ENCODE measurements at places on chromosomes 3 and 15.

DNA sequence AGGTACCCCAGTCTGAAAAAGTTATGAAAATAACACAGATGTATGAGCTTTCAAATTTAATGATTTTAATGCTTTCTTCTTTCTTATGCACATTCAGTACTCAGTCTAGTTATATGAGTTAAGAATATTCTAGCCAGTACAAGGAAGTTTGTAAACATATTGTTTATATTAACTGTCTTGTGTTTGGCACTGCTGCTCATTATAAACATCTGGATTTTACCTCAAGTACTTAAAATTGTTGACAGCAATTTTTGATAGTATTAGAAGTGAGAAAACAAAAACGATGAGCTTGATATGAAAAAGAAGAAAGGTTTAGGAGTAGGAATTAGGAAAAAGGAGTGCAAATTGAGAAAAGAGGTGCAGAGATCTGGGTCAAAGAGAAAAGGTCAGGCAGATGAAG, 293.3 kb downstream of the C3orf38 start:
- DNase-seq: no peak

DNA sequence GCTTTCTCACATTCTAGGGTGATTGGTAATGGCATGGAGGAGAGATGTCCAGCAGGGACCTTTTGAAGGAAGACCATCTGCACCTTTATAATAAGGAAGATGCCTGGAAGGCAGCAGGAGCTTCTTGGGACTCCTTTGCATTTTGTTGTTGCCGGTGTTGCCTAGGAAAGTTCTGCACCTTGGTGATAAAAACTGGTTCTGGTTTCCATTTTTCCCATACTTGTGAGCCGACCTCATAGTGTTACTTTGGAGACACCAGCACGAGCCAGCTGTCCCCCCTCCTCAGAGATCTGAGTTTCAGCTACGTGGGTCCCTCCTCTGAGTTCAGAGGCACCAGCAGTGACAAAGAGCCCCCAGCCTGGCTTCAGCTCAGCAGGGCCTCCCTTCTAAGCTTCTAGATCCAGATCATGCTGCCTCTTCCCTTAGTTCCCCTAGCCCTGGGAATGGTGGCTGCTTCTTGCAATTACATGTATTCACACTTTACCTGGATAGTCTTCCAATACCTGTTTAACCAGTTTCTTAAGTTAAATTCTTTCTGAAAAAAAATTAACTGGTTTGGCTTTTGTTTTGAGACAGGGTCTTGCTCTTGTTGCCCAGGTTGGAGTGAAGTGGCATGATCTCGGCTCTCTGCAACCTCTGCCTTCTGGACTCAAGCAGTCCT, 18.0 kb upstream of the FSTL1 start:
- no peak for DNase-seq

- DNase-seq: no peak
Observed at GRCh38 chr3:161008086-161008485, 97.1 kb downstream of the B3GALNT1 start.

DNA sequence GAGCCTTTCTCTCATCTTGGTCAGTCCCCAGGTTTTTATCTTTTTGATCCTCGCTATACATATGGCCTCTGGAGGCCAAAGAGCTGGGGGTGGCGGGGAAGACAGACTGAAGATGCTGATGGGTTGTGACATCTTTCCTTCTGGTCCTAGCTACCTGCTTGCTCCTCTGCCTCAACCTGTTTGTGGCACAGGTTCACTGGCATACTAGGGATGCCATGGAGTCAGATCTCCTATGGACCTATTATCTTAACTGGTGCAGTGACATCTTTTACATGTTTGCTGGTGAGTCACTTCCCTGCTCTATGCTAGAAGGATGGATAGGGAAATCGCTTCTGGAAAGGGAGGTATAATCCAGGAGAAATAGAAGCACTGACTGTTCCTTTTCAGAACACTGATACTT, 8.8 kb downstream of the TMEM202 start:
- no peak for DNase-seq

DNA sequence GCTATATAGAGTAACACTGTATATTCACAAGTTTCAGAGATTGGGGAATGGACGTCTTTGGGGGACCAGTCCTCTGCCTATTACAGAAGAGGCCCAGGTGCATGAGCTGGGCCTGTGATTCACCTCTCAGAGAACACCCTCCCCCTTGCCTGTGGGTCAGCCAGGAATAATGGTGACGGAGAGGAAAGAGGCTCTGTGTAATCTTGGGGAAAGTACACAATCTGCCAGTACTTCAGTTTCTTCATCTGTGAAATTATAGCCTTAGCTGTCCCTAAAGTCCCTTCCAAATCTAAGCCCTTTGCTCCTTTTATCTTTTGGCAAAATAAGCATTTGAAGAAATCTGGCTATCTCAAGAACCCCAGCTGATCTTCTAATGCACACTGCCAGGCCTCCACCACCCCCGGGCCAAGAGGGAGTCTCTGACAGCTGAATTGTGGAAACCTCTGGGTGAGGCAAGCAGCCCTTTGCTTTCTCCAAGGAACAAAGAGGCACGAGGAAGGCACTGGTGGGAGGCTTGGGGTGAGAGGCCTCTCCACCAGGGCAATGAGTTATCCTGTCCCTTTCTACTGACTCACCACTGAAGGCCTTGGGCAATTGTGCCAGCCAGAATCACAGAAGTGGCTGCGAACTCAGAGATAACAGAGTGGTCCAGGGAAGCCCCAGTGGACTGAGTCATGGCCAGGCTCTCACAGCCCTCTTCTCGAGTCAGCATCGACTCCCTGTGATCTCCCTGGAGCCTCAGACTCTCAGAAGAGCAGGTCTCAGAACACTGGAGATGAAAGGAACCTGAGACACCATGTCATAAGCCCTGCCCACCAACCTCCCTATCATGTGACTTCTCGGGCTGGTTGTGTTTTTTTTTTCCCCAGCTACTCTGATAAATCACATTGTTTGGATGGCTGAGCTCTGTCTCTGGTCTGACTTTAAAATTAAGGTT, 31.8 kb downstream of the CCNL1 start:
- DNase-seq: peak; percentile 49

GRCh38 chr15:90660195-90660998, 56.7 kb upstream of the BLM start:
- DNase-seq: peak; percentile 61

DNA sequence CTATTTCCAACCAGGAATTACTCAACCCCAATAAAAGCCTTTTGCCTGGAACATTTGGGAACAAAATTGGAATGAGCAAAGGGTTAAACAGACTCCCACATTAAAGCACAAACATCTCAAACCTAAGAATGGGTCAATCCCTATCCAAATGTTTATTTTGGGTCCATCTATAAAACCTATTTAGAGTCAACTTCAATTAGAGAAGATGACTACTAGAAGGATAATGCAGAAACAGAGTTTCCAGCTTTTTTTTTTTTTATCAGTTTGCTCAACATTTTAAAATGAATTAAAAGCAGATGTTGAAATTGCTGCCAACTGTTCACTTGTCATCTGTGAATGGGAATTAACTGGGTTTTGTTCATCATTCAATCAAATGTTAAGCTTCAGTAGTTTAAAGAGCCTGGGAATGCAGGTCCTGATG, 4.1 kb upstream of the TBC1D23 start:
- DNase-seq: no peak

GRCh38 chr3:187403768-187404288, 35.6 kb downstream of the RTP4 start:
- DNase-seq: no peak

DNA sequence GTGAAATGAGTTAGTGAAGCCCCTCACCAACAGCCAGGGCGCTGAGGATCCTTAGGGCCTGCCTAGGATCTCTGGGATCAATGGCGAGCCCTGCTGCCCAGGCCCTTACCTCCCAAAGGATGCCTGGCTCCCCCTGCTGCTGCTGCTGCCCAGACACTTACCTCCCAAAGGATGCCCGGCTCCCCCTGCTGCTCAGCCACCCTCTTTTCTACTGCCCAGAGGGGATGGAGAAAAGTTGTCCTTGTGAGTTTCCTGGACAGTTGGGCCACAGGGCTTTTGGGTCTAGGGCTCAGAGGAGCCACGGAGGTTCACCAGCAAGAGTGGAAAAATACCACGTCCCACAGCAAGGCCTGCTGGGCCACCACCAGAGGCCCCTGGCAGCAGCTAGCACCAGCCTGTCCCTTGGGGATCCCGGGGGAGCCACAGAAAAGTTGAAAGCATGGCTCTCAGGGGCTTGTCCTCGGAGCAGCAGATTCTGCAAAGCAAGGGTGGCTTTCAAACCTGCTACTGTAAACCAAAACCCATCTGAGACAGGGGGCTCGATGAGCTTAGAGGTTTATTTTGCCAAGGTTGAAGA, 59.4 kb downstream of the SLC6A6 start:
- DNase-seq: peak; percentile 11

DNA sequence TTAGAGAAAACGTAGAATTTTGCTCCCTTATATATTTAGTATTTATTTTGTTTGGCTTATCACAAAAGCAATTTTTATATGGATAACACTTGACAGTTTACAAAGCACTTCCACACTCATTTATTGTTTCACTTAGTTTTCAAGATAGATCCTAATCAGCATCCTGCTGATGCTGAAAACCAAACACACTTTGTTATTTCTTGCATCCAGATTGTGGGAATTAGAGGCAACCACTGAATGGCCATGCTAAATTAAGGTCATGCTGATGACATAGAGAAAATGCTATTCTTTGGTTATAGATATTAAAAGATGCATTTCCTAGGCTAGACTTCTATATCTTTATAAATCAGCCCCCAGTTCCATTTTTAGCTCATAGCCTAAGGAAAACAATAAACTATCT, 474.1 kb upstream of the KCNMB2 start:
- no peak for DNase-seq

GRCh38 chr3:53081318-53081717, 35.4 kb upstream of the SFMBT1 start:
- DNase-seq: no peak

DNA sequence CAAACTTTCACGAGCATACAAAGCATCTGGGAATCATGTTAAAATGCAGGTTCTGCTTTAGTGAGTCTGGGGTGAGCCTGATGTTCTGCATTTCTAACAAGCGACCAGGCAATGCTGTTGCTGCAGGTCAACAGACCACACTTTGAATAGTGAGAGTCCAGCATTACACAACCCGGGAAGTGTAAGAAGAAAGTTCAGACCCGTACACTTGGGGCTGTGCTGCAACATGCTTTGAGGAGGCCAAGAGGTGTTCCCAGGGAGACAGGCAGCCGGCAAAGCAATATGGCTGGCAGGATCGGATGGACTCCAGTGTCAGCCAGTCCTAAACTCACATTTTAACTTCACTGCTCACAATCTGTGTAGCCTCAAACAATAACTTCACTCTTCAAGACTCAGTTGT, 134.2 kb downstream of the LIPC start:
- DNase-seq: no peak

- DNase-seq: no peak
Observed at GRCh38 chr3:166902374-166902773, 477.7 kb downstream of the ZBBX start.

DNA sequence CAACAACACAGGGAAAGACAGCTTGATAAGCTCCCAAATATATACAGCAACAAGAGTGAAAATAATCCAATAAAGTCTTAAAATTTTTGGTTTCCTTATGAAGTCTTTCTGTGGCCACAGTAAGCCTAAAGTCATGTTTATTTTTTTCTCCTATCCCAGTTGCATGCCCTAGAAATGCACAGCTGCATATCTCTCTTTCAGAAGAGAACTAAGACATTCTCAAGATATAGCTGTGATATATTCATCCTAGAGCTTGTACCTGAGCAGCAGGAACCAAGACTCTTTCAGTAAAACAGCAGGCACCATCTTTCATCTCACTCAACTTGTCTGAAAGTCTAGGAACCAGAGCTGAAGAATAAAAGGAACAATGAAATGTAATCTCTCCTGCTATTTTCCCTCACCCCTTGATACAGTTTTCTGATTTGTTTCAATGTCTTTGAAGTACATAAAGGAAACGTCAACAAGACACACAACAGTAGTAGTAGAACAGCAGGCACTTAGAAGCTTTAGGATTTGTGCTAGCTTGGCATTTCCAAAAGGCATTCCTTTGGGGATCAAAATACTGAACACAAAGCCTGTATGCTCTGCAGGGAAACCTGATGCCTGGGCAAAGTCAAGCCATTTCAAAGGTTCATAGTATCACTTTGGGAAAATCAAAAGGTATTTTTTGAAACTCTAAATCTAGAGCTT, 536.8 kb downstream of the PYDC2 start:
- DNase-seq: no peak

GRCh38 chr3:143963946-143964345, 7.7 kb upstream of the DIPK2A start:
- no peak for DNase-seq

GRCh38 chr3:77939726-77940125, 899.8 kb downstream of the ROBO2 start:
- DNase-seq: no peak

GRCh38 chr15:80967451-80967850, 22.2 kb downstream of the MESD start:
- DNase-seq: no peak

DNA sequence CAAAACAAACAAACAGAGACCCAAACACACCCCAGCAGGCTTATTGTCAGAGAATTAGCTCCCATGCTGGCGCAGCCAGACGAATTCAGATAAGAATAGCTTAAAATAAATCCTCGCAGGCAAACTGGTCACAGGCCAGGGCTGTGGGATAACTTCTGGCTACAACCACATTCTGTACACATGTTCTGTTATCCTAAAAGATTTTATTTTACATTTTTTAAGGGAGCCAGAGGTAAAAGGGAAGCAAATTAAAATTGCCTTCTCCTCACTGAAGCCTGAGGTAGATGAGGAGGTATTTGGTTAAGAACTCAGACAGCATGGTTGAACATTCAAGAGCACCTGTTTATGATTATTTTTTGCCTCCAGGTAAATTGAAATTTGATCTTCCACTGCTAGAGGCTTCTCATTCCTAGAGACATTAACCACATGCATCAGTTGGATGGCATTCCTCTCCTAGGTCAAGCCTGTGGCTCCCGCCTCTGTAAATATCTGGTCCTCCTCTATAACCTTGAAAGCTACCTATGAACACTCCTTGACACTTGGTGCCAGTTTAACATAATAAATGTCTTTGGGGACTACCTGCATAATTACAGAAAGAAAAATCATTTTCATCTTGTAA, 190.3 kb downstream of the SATB1 start:
- no peak for DNase-seq

GRCh38 chr3:52783211-52783555, 5.8 kb downstream of the ITIH1 start:
- no peak for DNase-seq

DNA sequence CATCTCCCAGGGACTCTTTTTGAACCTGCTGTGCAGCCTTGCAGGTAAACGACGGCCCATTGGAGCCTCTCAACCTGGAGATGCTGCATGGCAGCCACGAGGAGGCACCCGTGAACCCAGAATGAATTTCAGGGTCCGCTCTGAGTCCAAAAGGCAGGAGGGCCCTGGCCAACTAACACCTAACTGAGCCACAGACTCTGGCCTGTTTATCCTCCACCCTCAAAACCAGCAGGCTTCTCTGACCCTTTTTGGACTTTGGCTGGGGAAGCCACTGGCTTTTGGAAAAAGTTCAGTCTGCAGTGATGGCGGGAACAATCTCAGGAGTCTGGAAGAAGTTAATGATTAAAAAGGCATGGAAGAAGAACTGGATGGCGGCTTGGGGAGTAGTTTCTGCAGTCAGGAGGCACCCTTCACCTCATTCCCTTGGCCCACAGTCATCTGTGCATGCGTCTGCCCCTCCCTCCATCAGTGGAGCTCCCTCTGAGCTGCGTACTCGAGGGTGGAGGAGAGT, 4.1 kb downstream of the PXYLP1 start:
- no peak for DNase-seq
